ENCODE measurements at places on chromosomes 11 and 22. TPM values are rescaled to one million over a fixed set of nuclear protein-coding genes. Genes with fewer than 3 reads are reported as not detected.

CRYBB3 gene
- not detected for polyA plus RNA-seq

PNPLA5 gene
- polyA plus RNA-seq = not detected

HSD17B12 gene
- 58.8 TPM for polyA plus RNA-seq

MYBPC3 gene
- polyA plus RNA-seq = not detected

MYOD1 gene
- polyA plus RNA-seq = not detected

SCN4B gene
- polyA plus RNA-seq = 0.92 TPM

HBG2 gene
- 1.2 TPM for polyA plus RNA-seq

XKR3 gene
- not detected for polyA plus RNA-seq

RNF121 gene
- 21.2 TPM for polyA plus RNA-seq

MRGPRE gene
- 0.28 TPM for polyA plus RNA-seq

CCDC188 gene
- polyA plus RNA-seq = not detected

BUD13 gene
- 19.1 TPM for polyA plus RNA-seq

BID gene
- polyA plus RNA-seq = 88.6 TPM

UBTFL1 gene
- polyA plus RNA-seq = not detected

WNT11 gene
- 1.4 TPM for polyA plus RNA-seq

MRGPRX4 gene
- polyA plus RNA-seq = not detected

OR8D1 gene
- polyA plus RNA-seq = not detected

LRRC56 gene
- 0.76 TPM for polyA plus RNA-seq

LDHAL6A gene
- not detected for polyA plus RNA-seq

CELSR1 gene
- 0.14 TPM for polyA plus RNA-seq

C1QTNF4 gene
- polyA plus RNA-seq = 16.4 TPM

MUC6 gene
- not detected for polyA plus RNA-seq

MIOX gene
- not detected for polyA plus RNA-seq

FOXRED2 gene
- polyA plus RNA-seq = 9.6 TPM
